Mesothelial cell of epicardium (in vitro differentiated cells): ENCODE measurements at places on chromosomes 7 and 10.

- no peak for DNase-seq
Observed at GRCh38 chr7:867406-868188, 8.8 kb upstream of the GET4 start.

GRCh38 chr10:89302625-89303024 lies 779 bp downstream of the IFIT2 start:
- DNase-seq, result no peak

- DNase-seq, result no peak
Observed at GRCh38 chr7:136293272-136293671, 316.1 kb upstream of the MTPN start.

DNA sequence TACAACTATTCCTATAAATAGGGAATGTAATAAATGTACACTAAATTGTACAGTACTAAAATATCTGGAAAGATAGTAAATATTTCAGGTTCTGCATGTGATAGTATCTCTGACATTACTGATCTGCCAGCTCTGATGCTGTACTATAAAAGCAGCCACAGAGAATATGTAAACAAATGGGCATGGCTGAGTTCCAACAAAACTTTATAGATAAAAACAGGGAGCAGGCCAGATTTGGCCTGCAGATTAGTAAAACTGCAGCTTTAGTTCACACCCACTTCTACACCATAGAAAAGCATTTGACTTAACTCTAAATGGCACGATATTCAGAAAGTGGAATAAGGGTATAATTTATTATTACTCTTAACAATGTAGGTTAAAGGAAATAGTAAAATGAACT lies 18.8 kb upstream of the TLL2 start:
- DNase-seq, result no peak

DNA sequence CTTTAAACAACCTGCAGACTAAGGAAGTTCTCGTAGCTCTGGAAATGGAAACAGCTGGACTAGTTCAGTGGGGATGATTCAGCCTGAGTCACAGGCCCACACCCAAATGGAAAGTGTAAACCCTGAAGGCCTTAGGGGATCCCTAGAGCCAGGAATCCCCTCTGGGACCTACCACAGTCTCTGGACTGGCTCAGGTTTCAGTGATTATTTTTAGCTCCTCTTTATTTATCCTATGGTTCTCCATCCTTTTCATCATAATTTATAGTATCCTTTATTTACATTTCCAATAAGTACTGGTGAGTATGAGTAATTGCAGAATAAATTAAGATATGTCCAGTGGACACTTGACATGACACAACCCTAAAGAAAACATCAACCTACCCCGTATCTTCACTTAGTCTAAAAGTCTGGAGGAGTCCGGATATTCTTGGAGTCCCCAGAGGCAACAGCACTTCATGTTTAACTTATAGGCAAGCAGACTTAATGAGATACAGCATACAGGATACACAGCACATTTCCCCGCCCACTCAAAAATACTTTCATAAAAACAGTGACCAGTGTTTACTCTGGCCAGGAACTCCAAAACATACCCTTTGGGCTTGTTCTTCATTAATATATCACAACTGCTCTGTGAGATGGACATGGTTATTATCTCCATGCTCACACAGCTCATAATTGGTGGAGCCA lies 28.4 kb upstream of the SEMA3E start:
- DNase-seq, result no peak

GRCh38 chr7:107742678-107743566 lies 1.0 kb upstream of the CBLL1 start:
- peak; percentile 70 for DNase-seq

DNA sequence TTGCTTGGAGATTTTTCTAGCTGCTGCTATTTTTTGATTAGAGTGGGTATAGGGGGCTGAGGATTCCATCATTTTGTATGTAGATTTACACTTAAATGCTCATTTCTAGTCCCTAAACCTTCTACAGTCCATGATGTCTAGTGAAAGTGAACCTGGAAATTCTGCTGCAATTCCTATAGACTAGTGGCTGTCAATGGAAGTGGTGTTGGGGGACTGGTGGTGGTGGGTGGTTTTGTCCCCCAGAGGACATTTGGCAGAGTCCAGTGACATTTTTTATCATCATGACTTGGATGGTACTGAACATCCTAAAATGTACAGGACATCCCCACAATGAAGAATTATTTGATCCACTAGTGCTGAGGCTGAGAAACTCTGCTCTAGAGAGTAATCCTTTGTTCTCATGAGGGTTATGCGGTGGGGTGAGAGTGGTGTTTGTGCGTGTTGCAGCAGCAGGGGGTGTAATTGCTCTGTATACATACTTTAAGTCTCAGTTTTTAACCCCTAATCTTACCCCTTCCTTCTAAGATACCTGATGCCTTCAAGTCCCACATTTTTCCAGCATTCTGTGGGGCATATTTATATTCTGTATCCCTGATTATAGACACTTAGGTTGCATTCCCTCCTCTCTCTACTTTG lies 35.0 kb downstream of the KIF11 start:
- DNase-seq, result no peak

- no peak for DNase-seq
Observed at GRCh38 chr7:44693641-44694313, 54.9 kb upstream of the ZMIZ2 start.

GRCh38 chr10:62034096-62034640 lies 132.7 kb downstream of the ARID5B start:
- DNase-seq, result no peak

DNA sequence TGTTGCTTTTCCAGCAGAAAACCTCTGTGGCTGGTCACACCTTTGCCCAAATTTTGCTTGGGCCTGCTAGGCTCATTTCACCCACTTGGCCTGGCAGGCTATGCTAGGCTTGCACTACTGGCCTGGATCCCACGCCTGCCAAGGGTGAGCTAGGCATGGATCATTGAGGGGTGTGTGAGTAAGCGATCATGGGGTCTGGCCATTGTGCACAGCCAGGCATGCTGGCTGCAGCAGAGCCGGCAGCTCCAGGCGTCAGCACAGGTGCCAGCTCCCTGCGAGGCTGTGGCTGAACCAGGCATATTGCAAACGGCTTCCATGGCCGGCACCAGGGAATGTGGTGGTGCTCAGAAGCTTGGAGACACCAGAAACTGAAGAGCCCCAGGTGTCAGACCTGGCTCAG lies 19.2 kb downstream of the CFAP70 start:
- DNase-seq, result no peak

DNA sequence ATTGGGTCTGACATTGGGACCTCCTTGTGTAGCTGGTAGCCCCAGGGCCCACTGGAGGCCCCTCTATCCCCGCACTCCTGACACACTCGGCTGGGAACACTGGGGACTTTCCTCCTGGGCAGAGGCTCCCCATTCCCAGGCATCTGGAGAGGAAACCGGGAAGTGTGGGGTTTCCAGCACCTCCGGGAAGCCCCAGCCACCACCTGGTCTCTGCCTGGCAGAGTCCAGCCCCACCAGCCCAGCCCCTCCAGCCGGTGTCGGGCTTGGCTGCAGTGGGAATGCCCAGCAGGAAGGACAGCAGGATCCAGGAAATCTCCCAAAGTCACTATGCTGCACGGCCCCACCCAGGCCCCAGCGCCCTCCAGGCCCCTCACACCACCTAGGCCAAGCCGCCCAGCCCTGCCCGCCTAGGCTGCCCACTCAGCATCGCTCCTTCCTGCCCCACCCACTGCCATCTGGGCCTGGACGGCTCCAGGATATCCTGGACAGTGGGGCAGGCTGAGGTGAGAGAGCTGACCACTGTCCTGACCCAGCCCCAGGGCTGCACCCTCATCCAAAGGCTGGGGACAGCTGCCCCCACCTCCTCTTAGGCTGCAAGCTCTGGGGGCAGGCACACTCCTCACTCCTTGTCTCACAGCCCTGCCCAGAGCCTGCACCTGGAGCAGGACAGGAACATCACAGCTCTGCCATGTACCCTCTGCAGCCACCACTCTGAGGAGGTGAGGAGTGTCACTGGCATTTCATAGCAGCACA lies 11.8 kb downstream of the RASGEF1A start:
- no peak for DNase-seq

DNA sequence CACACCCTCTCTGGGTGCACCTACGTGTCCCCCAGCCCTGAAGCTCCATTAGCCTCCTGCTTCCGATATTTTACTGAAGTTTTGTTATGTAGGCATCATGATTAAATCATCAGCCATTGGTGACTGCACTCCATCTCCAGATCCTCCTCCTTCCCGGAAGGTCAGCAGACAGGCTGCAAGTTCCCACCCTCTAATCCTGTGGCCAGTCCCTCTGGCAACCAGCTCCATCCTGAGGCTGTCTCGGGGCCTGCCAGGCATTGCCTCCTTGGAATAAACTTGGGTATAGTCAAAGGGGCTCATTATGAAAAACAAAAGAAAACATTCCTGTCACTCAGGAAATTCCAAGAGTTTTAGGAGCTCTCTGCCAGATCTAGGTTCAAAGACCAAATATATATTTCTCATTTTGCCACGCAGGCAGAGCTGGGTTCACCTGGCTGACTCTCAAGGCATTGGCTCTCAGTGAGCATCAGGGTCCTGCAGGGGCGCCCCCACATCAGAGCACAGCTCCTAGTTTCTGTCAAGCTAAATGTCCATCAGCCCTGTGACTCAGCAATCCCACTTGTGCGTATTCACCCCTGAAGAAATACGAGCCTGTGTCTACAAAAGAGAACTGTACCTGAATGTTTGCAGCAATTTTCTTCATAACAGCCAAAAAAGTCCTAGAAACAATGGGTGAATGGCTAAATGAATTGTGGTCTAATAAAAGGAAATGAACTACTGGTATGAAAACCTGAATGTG lies 27.4 kb upstream of the TMEM72 start:
- no peak for DNase-seq

GRCh38 chr10:34433241-34434076 lies 381.6 kb downstream of the PARD3 start:
- no peak for DNase-seq

- no peak for DNase-seq
Observed at GRCh38 chr10:86981716-86982115, 13.4 kb downstream of the ADIRF start.

- DNase-seq, result no peak
Observed at GRCh38 chr10:116848032-116848943, 1.0 kb upstream of the ENO4 start.
